ENCODE measurements at places on chromosomes 1 and 21. TPM values are rescaled to one million over a fixed set of nuclear protein-coding genes. Genes with fewer than 3 reads are reported as not detected.

Gene REN
- not detected for total RNA-seq

- peak overlapping the region; percentile 49 for H3K4me3 ChIP-seq
- no peaks in the 10 kb centered on the region for H3K27me3 ChIP-seq
- H3K36me3 ChIP-seq: no peaks in the 10 kb centered on the region
- DNase-seq: peak; percentile 90
Observed at GRCh38 chr1:114320586-114320985, 166.9 kb upstream of the SYT6 start.

GRCh38 chr1:68704800-68705443, 208.0 kb upstream of the DEPDC1 start:
- H3K4me3 ChIP-seq: no peak overlapping the region
- no peak for DNase-seq
- H3K36me3 ChIP-seq: no peaks in the 10 kb centered on the region
- H3K4me1 ChIP-seq: no peaks in the 10 kb centered on the region

- no peak overlapping the region for H3K4me3 ChIP-seq
- no peaks in the 10 kb centered on the region for H3K27me3 ChIP-seq
- no peak for DNase-seq
- H3K4me1 ChIP-seq: no peaks in the 10 kb centered on the region
Observed at GRCh38 chr1:210697185-210697584, 368.5 kb downstream of the HHAT start.

- no peaks in the 10 kb centered on the region for H3K27me3 ChIP-seq
- no peak overlapping the region for H3K27ac ChIP-seq
- peaks cover 38% of the 10 kb centered on the region for H3K4me1 ChIP-seq
- DNase-seq: peak; percentile 45
- no peak overlapping the region for H3K4me3 ChIP-seq
Observed at GRCh38 chr1:8460132-8460544, 142.2 kb downstream of the SLC45A1 start.

- H3K27me3 ChIP-seq: no peaks in the 10 kb centered on the region
- no peak for DNase-seq
- no peak overlapping the region for H3K27ac ChIP-seq
- no peaks in the 10 kb centered on the region for H3K4me1 ChIP-seq
Observed at GRCh38 chr1:28790377-28791035, 21.5 kb upstream of the OPRD1 start.

Gene PTGER3
- total RNA-seq: 0.63 TPM

GRCh38 chr1:156001021-156001661, 19.6 kb downstream of the SSR2 start:
- H3K4me1 ChIP-seq: no peaks in the 10 kb centered on the region
- no peaks in the 10 kb centered on the region for H3K36me3 ChIP-seq
- no peak overlapping the region for H3K27ac ChIP-seq
- H3K27me3 ChIP-seq: no peaks in the 10 kb centered on the region
- DNase-seq: no peak

- no peaks in the 10 kb centered on the region for H3K4me1 ChIP-seq
- no peaks in the 10 kb centered on the region for H3K36me3 ChIP-seq
- H3K4me3 ChIP-seq: no peak overlapping the region
Observed at GRCh38 chr1:159113596-159114433, 37.2 kb upstream of the AIM2 start.

Gene MEAF6
- total RNA-seq: 117 TPM

DNA sequence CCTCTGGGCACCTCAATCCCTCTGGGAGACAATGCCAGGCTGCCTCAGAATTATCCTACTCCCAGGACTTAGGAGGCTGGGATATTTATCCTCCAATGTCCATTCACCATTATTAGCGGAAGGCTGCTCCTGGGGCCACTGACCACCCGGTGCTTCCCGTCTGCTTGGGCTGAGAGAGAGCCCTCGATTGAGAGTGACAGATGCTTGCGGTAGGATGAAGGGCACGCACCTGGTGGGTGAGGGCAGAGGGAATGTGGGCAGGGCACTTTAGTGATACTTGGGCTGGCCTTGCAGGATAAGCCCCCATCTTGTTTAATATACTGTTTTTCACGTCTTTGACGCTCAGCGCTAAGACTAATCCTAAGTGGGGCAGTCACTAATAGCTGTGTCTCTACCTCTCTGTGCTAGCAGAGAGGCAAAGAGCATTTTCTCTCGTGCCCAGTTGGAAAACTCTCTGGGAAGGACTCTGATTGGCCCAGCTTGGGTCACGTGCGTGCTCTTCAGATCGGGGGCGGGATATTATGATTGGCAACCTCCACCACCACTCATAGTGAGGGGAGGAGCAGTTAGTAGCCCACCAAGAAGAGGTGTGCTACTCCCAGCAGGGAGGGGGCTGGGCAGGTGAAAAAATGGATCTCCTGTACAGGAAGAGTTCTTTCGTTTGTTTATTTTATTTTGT, 10.6 kb upstream of the PARS2 start:
- DNase-seq: peak; percentile 22
- H3K27me3 ChIP-seq: no peaks in the 10 kb centered on the region
- H3K4me1 ChIP-seq: no peaks in the 10 kb centered on the region
- H3K36me3 ChIP-seq: no peaks in the 10 kb centered on the region
- H3K27ac ChIP-seq: no peak overlapping the region

Gene SASS6
- 2.3 TPM for total RNA-seq

Gene SH2D5
- 1.4 TPM for total RNA-seq

Gene CYP4B1
- total RNA-seq: not detected

Gene HAO2
- not detected for total RNA-seq

- H3K36me3 ChIP-seq: no peaks in the 10 kb centered on the region
- DNase-seq: peak; percentile 13
- H3K4me3 ChIP-seq: no peak overlapping the region
- peaks cover 94% of the 10 kb centered on the region for H3K27me3 ChIP-seq
Observed at GRCh38 chr1:92483610-92484471, 2.9 kb downstream of the GFI1 start.
